ENCODE measurements at places on chromosomes 11 and 22. TPM values are rescaled to one million over a fixed set of nuclear protein-coding genes. Genes with fewer than 3 reads are reported as not detected.
A peak's percentile ranks its signal among the peaks of the same experiment; 100 is the strongest.

DNA sequence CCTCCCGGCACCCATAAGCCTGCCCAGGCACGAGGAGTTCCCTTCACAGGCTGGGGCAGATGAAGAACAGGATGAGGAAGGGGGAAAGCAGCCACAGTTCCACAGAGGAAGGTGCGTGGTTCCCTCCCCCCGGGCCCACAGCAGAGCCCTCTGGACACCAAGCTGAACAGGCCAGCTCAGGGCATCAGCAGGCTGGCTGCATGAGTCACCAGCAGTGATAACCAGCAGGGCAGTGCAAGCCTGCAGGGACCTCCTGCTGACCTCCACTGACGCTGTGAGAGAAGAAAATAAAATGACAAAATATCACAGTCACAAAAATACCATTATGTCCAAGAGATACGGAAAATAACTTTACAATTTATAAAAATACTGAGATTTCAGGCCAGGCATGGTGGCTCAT is 11.5 kb downstream of the RTL6 start:
- no peak for DNase-seq

DNA sequence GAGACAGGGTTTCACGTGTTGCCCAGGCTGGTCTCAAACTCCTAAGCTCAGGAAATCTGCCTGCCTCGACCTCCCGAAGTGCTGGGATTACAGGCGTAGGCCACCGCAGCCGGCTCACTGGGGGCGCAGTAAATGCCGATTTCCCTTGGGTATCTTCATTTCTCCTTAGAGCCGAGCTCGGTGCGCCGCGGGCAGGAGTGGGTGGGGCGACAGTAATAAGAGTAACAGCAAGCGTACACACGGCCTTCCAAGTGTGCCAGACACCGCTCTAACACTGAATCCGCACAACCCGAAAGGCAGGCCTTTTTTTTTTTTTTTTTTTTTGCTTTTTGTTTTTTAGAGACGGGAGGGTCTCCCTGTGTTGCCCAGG is 500 bp upstream of the ADSL start:
- DNase-seq = no peak

DNA sequence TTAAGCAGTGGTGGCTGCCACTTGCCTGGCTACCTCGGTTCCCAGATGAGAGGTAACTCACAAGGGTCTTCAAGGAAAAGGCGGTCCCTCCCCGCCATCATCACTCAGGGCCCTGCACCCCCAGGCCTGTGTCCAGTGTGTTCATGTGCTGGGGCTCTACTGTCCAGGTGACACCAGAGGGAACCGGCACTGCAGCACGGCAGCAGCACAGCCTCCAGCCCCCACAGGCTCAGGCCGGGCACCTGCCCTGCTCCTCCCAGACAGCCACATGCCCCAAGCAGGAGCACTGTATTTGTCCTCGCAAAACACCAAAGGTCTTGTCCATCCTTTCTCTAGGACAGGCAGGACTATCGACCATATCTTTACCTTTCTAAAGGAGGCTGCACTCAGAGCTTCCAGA is 982.1 kb downstream of the NTM start:
- DNase-seq = no peak

- no peak for DNase-seq
Observed at GRCh38 chr11:9138133-9138453, 46.7 kb upstream of the SCUBE2 start.

- DNase-seq = peak; percentile 41
Observed at GRCh38 chr11:2778630-2779498, 79.1 kb upstream of the KCNQ1OT1 start.

GRCh38 chr11:10778217-10778970 is 27.3 kb downstream of the CTR9 start:
- no peak for DNase-seq

GRCh38 chr11:119942583-119943297 is 195.2 kb downstream of the TRIM29 start:
- no peak for DNase-seq

DNA sequence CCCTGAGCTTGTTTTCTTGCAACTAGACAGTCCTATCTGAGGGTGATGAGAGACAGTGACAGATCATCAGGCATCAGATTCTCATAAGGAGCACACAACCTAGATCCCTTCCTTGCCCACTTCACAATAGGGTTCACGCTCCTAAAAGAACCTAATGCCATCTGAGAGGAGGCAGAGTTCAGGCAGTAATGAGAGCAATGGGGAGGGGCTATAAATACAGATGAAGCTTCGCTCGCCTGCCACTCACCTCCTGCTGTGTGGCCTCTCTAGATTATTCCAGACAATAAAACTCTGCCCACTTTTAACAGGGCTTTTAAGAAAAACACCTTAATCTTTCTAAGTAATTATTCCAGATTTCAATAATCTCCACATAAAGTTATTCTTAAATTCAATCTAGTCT is 43.9 kb upstream of the PAK1 start:
- no peak for DNase-seq

- DNase-seq = no peak
Observed at GRCh38 chr11:12140186-12140793, 29.9 kb downstream of the MICAL2 start.

HOATZ gene
- total RNA-seq = not detected

DNA sequence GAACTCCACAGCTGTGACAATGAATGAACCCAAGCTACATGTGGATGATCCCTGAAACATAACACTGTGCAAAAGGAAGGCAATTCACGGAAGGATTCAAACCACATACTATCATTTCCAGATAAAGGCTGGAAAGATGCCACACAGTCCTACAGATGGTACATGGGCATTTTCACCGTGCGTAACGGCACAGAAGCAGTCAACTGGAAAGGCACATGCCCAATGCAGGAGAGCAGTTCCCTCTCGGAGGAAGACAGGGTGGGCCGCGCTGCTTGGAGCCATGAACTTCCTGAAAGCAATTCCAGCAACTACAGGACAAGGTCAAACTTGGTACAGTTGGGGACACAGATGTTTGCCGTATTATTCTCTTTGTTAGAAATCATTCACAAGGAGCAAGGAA is 103.7 kb downstream of the SHANK2 start:
- DNase-seq = no peak

DNA sequence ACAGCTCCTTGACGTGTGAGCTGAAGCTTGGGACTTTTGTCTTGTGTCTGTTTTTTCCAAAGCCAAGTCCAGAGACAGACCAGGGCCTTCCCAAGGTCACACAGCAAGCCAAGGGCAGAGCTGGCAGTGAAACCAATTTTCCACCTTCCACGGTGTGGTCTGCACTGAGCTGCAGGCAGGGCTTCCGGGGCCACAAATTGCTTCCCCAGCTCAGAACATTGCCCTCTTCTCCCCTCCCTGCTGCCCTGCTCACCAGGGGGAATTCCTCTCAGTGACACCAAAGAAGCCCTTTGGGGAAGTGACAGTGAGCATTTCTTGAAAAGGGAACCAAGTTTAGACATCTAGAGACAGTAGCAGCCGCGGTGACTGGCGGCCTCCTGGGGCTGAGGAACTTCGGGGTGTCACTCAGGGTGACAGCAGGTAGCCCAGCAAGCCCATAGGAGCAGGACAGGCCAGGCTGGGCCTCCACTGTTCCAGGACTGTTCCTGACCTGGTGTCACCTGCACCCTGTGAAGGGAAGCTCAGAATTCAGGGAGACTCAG is 9.2 kb downstream of the FXYD2 start:
- DNase-seq = no peak

DERL3 gene
- 3.4 TPM for total RNA-seq

DNA sequence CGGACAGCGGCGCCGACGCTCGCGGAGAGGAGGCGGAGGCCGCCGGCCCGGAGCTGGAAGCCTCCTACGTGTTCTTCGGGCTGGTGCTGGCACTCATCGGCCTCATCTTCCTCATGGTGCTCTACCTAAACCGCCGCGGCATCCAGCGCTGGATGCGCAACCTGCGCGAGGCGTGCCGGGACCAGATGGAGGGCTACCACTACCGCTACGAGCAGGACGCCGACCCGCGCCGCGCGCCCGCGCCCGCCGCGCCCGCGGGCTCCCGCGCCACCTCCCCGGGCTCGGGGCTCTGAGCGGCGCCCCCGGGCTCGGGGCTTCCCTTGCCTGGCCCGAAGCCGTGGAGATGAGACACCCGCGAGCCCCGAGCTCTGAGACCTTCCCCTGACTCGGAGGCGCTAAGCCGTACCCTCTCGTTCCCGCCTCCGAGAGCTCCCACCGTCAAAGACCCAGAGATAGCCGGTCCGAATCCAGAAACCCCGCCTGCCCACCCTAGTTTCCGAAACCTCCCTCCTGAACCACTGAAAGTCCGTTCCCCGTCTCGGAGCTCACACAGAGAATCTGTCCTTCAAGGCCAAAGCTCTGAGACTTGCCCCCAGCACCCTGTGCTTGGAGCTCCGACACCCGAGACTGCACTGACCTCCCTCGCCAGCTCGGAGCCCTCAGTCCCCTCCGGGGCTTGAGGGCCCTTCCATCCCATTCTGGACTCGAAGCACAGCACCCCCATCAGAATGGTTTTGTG is 1.5 kb downstream of the TPBGL start:
- DNase-seq = no peak

CXCR5 gene
- total RNA-seq = not detected

GRCh38 chr11:115257270-115257669 is 246.9 kb downstream of the CADM1 start:
- no peak for DNase-seq

- no peak for DNase-seq
Observed at GRCh38 chr11:24714601-24715000, 217.7 kb downstream of the LUZP2 start.

CHADL gene
- 2.1 TPM for total RNA-seq

DNA sequence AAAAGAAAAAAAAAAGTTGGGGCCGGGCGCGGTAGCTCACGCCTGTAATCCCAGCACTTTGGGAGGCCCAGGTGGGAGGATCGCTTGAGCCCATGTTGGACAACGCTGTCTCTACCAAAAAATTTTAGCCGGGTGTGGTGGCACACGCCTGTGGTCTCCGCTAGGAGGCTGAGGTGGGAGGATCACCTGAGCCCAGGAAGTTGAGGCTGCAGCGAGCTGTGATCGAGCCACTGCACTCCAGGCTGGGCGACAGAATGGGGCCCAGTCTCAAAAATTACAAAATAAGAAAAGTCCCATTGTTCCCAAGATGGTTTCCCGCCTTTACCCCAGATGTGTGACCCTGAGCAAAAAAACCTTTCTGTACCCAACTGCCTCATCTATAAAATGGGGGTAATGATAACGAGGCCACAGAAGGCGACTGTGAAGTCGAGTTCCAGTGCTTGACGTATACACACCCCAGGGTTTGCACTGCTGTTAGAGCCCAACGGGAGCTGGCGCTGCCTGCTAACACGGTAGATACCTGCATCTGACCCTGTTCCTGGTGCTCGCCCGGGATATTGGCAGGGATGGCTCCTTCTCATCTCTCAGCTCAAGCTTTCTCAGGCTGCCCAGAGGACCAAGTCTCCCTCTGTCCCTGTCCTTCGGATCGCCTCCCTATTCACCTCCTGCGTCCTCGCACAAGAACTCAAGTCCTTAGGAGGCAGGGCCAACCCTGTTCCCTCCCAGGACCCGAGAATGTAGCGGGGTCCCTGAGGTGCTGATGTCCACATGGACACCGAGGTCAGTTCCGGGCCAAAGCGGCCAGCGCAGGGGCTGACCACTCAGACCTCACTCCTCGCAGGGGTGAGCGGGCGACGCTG is 1.1 kb upstream of the RPLP2 start:
- no peak for DNase-seq

DNA sequence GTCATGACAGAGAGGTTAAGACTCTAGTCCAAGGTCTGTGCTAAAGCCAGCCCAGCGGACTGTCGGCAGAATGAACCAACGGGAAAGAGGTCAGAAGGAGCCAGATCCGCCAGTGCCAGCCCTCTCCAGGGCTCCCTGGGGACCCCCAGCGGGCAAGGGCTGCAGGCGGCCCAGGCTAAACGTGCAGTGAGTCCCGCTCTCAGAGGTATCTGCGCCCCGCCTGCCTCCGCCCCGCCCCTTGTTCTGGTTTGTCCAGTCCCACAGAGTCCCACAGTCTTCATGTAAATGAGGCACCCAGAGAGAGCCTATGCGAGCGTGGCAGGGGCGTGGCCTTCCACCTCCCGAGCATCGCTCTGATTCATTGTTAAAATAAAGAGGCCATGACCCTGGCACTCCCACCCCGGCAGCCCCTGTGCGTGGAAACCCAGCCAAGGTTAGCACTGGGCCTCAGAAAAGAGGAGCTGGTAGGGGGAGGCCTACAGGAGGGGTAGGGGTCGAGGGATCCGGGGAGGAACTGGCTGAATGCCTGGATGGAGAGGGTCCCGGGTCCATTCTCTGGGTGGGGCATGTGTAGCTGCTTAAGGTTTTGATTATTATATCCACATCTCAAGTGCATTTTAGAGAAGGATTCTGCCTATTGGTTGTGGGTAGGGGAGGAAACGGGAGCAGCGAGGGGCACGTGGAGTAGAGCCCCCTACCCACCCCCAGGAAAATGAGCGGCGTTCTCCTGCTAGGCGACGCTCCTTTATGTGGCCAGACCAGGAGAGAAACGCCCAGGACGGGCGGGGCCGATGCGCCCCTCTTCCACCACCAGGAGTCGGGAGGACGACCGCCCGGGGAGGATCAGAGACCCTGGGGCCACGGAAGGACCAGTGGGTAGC is at the start of gene TRIOBP:
TSS of gene TRIOBP (plus strand) at position 392 of the 881 bp plus-strand sequence. CDS start 4,318 bp downstream, outside the sequence.
- DNase-seq = peak; percentile 96

TIMP3 gene
- total RNA-seq = 2.0 TPM

DNA sequence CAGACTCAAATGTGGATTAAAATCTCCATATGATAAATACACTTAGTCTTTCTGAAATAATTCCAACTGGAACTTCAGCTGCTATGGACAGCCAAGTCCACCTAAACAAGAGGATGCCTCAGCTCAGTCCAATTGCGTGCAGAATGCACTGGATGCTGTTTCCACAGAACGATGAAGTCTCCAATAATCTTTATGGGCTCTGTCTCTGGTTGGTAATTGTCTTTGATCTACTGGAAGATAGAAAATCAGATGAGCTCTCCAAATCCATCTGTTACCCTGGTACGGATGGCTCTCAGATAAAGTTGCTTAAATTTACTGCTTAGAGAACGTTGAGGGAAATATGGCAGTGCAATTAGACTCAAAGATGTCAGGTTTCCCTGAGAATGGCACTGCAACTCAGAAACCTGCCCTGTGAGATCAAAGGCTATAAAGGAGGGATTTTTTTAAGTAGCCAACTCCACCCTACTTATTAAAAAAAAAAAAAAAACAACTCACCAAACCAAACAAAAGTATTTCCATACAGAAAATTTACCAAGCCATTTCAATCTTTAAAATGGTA is 859 bp upstream of the BIRC3 start:
- DNase-seq = no peak

- DNase-seq = no peak
Observed at GRCh38 chr22:35558031-35558430, 17.4 kb downstream of the RASD2 start.

DNA sequence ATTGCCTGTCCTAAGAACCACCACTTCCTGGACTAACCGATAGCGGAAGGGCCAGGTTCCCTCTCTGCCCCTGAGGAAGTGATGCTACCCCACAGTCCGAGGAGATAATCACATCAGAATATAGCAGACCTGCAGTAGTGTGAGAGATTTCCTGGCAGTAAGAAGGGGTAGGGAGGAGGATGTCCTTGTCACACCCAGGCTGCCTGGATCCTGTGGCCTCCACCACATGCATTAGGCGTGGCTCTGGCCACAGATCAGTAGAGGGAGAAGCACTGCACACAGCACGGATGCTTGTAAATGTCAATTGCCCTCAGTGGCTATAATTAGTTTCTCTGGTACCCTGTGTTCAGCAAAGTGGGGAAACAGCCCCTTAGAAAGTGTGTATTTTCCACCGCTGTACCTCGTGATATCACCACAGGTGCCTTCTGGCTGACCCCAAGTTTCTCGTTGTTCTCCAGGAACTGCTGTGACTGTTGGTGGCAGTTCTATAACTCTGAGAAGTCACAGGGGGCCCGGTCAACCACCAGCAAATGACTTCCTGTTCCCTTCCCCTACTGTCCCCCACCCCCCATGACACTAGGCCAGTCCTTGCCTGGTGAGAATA is 61.8 kb downstream of the UBASH3B start:
- DNase-seq = no peak
